ENCODE measurements at places on chromosomes 16 and 17.

- no peak for DNase-seq
These were observed 643 bp upstream of the NPB start for GRCh38 chr17:81901167-81902022.

- DNase-seq, result no peak
These were observed 14.7 kb upstream of the XYLT2 start for GRCh38 chr17:50331085-50331791.

- peak; percentile 95 for DNase-seq
These were observed 43.3 kb downstream of the PGS1 start for GRCh38 chr17:78421534-78422266.

GRCh38 chr17:82582213-82582612 lies 62.7 kb downstream of the FOXK2 start:
- DNase-seq, result no peak

GRCh38 chr16:53999841-54000240 lies 286.7 kb downstream of the IRX3 start:
- DNase-seq, result no peak

Data from HTR-8/SVneo (cell line).